ENCODE measurements at places on chromosomes 16 and 17. TPM values are rescaled to one million over a fixed set of nuclear protein-coding genes. Genes with fewer than 3 reads are reported as not detected.

The ANKRD40CL gene
- not detected for total RNA-seq

- no peak overlapping the region for H3K4me3 ChIP-seq
Measured at GRCh38 chr17:82287868-82288801, 14.6 kb upstream of the CSNK1D start.

- H3K27ac ChIP-seq: no peak overlapping the region
- H3K36me3 ChIP-seq: peaks cover 12% of the 10 kb centered on the region
- no peaks in the 10 kb centered on the region for H3K27me3 ChIP-seq
- peaks cover 9% of the 10 kb centered on the region for H3K4me1 ChIP-seq
Measured at GRCh38 chr17:74815067-74815466, 38.9 kb upstream of the NAT9 start.

The ODF4 gene
- total RNA-seq: not detected

DNA sequence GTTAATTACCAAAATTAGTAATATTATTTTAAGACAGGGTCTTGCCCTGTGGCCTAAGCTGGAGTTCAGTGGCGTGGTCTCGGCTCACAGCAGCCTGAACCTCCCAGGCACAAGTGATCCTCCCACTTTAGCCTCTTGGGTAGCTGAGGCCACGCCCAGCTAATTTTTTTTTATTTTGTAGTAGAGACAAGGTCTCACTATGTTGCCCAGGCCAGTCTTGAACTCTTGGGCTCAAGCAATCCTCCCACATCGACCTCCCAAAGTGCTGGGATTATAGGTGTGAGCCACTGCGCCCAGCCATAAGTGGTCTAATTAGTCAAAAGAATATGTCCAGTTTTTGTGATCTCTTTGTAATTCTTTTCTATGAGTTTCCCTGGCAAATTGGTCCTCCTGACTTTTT lies 12.0 kb upstream of the CFDP1 start:
- DNase-seq: no peak
- peaks cover 17% of the 10 kb centered on the region for H3K36me3 ChIP-seq
- H3K4me3 ChIP-seq: no peak overlapping the region
- no peak overlapping the region for H3K27ac ChIP-seq
- H3K4me1 ChIP-seq: no peaks in the 10 kb centered on the region
- no peaks in the 10 kb centered on the region for H3K27me3 ChIP-seq

GRCh38 chr17:45229681-45230409 lies 8.2 kb downstream of the FMNL1 start:
- peaks cover 82% of the 10 kb centered on the region for H3K4me1 ChIP-seq
- no peak for DNase-seq
- peak overlapping the region; percentile 98 for H3K4me3 ChIP-seq

- DNase-seq: no peak
- H3K36me3 ChIP-seq: peaks cover 28% of the 10 kb centered on the region
- H3K4me1 ChIP-seq: peaks cover 23% of the 10 kb centered on the region
Measured at GRCh38 chr16:67940446-67941089, 3.4 kb downstream of the LCAT start.

- peak overlapping the region; percentile 65 for H3K4me3 ChIP-seq
- peaks cover 16% of the 10 kb centered on the region for H3K4me1 ChIP-seq
- DNase-seq: no peak
- H3K27me3 ChIP-seq: peaks cover 40% of the 10 kb centered on the region
- H3K27ac ChIP-seq: no peak overlapping the region
Measured at GRCh38 chr17:60102632-60103096, 23.9 kb upstream of the HEATR6 start.

DNA sequence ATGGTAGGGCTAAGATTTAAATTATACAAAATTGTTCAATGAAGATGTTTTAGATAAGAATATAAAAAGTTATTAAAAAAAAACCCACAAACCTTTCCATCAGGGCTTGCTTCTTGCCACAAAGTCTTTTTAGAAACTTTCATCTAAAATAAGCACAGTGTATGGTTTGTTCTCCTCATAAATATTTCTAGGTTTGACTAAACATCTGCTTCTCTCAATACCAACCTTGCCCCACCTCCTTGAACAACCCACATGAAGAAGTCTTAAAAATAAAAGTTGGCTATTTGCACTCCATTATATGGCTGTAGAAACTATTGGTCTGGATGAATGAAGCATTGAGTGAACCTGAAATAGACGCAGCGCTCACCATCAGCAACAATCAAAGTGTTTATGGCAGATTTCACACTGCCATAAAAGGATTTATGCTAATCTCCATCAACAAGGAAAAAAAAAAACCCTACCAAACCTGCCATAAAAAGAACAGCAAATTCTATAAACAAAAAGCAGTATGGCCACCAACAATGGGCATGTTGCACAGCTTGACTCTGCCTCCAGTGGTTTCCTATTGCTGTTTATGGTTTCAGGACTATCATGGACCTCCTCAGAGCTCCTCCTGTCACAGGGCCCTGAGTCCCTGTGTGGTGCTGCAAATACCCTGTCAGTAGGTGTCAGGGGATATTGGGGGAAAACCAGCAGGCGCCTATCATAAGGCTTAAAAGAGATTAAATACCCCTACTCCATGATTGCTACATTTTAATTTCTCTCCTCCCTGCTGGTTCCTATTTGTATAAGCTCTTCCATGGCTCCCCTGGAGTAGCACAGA lies 37.6 kb downstream of the SNX11 start:
- H3K27ac ChIP-seq: no peak overlapping the region
- H3K4me1 ChIP-seq: peaks cover 8% of the 10 kb centered on the region
- H3K4me3 ChIP-seq: no peak overlapping the region

DNA sequence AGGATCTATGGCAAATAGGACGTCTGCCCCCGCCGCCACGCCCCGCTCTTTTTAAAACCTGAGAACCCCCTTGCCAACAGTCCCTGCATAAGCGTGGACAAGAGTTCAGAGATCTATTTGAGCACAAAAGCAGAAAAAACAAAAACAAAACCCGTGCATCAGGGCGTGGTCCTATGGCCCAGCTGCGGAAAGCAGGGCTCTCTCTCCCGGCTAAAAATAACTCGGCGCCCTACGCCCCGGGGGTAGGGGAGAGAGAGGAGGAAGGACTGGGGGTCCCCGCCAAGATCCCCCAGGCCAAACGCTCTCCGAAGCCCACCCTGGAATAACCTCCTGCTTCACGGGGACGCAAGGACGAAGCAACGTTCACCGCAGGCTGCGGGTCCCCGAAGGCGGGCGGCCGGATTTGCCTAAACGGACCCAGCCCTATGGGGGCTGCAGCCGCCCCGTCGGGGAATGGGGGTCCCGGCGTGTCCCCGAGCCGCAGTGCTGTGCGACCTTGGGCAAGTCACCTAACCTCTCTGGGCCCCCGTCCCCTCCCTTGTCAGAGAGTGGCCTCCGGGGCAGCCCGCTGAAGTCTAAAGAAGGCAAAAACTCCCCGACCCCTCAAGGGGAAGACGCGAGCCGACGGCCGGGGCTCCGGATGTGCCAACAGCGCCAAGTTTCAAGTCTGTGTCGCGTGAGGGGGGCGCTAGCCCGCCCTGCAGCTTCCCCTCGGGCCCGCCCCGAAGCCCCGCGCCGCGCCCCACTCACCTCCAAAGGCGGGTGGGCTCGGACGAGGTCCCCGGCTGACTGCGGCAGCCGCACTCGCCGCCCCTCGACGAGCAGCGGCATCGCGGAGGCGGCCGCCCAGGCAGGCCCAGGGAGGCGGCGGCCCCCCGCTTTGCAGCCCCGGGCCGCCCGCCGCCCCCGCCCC lies 477 bp downstream of the NTAN1 start:
- H3K27ac ChIP-seq: no peak overlapping the region
- H3K4me1 ChIP-seq: peaks cover 18% of the 10 kb centered on the region
- DNase-seq: no peak

The ABCA6 gene
- total RNA-seq: not detected

- H3K36me3 ChIP-seq: no peaks in the 10 kb centered on the region
- no peak overlapping the region for H3K4me3 ChIP-seq
- DNase-seq: no peak
- H3K27me3 ChIP-seq: no peaks in the 10 kb centered on the region
- no peak overlapping the region for H3K27ac ChIP-seq
- H3K4me1 ChIP-seq: no peaks in the 10 kb centered on the region
Measured at GRCh38 chr16:7646821-7647500, 314.3 kb downstream of the RBFOX1 start.

GRCh38 chr17:76155988-76156661 lies 15.1 kb upstream of the FOXJ1 start:
- no peak for DNase-seq
- H3K27ac ChIP-seq: no peak overlapping the region
- no peak overlapping the region for H3K4me3 ChIP-seq
- H3K36me3 ChIP-seq: peaks cover 52% of the 10 kb centered on the region

The TMC5 gene
- not detected for total RNA-seq

The ZCCHC14 gene
- total RNA-seq: 8.0 TPM

GRCh38 chr16:75376475-75377161 lies 56.7 kb downstream of the CFDP1 start:
- no peak overlapping the region for H3K4me3 ChIP-seq
- H3K27ac ChIP-seq: no peak overlapping the region
- peaks cover 38% of the 10 kb centered on the region for H3K27me3 ChIP-seq
- peaks cover 35% of the 10 kb centered on the region for H3K4me1 ChIP-seq

- H3K4me3 ChIP-seq: no peak overlapping the region
- no peak for DNase-seq
- H3K27me3 ChIP-seq: no peaks in the 10 kb centered on the region
- no peak overlapping the region for H3K27ac ChIP-seq
Measured at GRCh38 chr17:6080711-6081430, 10.7 kb downstream of the WSCD1 start.

DNA sequence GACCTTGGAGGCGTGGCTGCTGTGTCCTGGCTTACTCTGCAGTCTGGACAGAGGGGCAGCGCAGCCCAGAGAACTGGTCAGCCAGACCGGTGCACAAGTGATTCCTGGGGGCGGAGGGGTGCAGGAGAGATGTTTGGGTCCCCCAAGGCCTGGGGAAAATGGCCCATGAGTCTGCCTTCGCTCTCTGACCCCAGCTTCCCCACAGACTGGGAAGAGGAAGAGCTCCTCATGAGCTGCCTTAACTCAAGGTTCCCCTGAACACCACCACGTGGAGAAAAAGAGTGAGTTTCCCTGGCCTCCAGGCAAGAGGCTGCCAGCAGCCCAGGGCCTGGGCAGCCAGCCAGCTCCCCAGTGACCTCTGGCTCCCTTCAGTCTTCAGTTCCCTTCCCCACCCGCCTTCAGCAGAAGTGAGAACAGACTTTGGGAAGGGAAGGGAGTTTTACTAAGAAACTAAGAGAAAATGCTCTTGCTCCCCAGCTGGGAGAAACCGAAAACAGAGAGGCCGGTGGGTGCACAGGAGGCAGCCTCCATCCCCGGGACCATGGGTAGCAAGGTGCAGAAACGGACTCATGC lies 2.0 kb upstream of the C17orf99 start:
- peaks cover 17% of the 10 kb centered on the region for H3K36me3 ChIP-seq
- peaks cover 15% of the 10 kb centered on the region for H3K4me1 ChIP-seq
- H3K4me3 ChIP-seq: no peak overlapping the region
- no peak for DNase-seq

DNA sequence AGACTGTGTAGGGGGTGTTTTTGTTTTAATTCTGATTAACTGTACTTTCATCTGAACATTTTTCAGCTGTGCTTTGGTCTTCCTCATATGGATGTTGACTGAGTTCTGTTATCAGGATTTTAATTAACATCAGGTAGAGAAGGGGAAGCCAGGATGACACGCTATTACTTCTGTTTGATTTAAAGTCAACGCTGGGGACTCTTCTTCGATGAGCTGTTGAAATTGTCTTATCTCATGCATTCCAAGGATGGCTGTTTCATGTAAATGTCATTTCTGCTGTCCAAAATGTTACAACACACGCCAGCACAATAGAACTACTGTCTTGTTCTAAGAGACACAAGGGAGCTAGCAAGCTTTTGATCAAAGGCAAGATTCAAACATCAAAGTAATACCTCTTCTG lies 263.3 kb upstream of the CDH5 start:
- DNase-seq: no peak
- no peak overlapping the region for H3K4me3 ChIP-seq
- H3K27ac ChIP-seq: no peak overlapping the region
- no peaks in the 10 kb centered on the region for H3K4me1 ChIP-seq

DNA sequence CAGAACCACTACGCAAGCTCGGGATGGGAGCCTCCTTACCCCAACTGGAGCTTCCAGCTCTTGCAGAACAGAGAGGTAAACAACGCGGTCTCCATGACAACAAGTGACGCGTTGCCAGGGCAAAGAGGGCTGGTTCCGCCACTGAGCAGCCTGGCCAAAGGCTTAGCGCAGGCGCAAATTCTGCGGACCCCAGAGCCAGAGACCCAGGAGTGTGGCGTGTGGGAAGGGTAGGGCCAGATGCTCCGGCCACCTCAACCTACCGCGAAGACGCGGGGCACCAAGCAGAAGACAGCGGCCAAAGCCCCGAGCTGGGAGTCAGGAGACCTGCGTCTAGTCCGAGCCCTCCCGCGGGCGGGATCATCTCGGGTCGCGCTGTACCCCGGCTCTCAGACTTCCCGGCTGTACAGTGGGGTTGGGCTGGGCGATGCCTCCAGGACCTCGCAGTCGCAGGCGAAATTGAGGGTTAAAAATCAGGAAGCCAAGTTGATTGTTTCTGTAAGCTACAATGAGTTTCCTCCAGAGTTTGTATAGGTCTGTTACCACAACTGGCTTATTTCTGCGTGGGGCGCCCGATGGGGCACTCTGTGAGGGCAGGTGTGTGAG lies at the start of gene TEKT1:
Gene TEKT1 (minus strand): TSS at position 69 of the 603 bp plus-strand sequence. CDS start 1,353 bp downstream, outside the sequence.
- no peaks in the 10 kb centered on the region for H3K36me3 ChIP-seq
- H3K27ac ChIP-seq: no peak within 1 kb of the TSS
- peak; percentile 68 for DNase-seq

- no peaks in the 10 kb centered on the region for H3K27me3 ChIP-seq
- no peak for DNase-seq
- no peak overlapping the region for H3K27ac ChIP-seq
- H3K4me1 ChIP-seq: no peaks in the 10 kb centered on the region
Measured at GRCh38 chr16:89798832-89799370, 17.5 kb downstream of the FANCA start.

DNA sequence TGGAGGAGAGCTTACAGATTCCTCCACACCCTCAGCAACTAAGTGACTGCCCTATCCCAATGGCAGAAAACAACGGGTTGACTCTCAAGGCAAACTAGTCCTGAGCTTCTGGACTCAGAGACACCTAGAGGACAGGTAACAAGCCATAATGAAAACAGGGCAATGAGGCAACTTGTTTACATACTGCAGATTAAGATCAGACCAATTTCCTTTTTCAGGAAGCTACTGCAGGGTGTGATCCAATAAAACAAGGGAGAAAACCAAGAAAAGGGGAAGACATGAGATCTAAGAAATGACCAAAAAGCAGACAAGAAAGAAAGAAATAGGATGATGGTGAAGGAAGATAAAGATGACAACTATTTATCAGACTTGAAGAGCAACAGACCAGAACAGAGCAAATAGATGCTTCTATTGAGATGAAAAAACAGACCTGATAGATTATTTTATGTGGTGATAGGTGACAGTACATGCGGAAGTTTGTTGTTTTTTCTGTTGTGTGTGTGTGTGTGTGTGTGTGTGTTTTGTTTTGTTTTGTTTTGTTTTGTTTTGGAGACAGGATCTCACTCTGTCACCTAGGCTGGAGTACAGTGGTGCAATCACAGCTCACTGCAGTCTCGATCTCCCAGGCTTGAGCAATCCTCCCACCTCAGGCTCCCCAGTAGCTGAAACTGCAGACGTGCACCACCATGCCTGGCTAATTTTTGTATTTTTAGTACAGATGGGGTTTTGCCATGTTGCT lies 120.7 kb downstream of the GAS7 start:
- H3K4me3 ChIP-seq: no peak overlapping the region
- H3K4me1 ChIP-seq: no peaks in the 10 kb centered on the region
- H3K27ac ChIP-seq: no peak overlapping the region
- DNase-seq: no peak
- no peaks in the 10 kb centered on the region for H3K27me3 ChIP-seq

Measured in activated T-helper 2 cell treated with anti-CD3 and anti-CD28 coated beads, Interferon-gamma antibody, Interleukin-2, Interleukin-4, amounts not matched to agents 10 μg/mL and 5 μg/mL and 100 μg/mL, durations not matched to agents 14 hours and 24 hours and 36 hours (primary cell).